ENCODE measurements at places on chromosomes 11 and 22.

DNA sequence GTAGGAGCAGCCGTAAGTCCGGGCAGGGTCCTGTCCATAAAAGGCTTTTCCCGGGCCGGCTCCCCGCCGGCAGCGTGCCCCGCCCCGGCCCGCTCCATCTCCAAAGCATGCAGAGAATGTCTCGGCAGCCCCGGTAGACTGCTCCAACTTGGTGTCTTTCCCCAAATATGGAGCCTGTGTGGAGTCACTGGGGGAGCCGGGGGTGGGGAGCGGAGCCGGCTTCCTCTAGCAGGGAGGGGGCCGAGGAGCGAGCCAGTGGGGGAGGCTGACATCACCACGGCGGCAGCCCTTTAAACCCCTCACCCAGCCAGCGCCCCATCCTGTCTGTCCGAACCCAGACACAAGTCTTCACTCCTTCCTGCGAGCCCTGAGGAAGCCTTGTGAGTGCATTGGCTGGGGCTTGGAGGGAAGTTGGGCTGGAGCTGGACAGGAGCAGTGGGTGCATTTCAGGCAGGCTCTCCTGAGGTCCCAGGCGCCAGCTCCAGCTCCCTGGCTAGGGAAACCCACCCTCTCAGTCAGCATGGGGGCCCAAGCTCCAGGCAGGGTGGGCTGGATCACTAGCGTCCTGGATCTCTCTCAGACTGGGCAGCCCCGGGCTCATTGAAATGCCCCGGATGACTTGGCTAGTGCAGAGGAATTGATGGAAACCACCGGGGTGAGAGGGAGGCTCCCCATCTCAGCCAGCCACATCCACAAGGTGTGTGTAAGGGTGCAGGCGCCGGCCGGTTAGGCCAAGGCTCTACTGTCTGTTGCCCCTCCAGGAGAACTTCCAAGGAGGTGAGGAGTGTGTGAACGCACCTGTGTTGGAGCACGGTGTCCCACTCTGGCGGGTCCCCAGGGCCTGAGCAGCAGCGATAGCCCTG is at the start of gene TAGLN:
Gene TAGLN (plus strand): TSS at position 318 of the 863 bp plus-strand sequence. CDS start 3,644 bp downstream, outside the sequence.
- no peak for DNase-seq

DNA sequence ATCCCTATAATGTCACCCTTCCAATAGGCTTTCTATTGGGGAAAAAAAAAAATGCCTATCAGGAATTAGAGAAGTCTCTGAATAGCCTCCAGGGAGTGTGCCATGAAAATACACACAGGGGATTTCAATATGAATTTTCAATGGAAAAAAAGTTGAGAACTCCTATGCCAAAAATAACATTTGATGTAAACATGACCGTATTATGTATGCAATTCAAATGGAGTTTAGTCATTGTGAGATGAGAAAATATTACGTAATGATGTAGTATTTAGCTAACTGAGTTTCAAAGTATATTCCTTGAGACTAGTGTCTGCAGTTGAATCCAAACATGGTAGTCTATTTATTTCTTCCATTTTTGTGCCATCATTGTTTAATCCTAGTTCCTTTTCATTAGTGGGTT is 182.3 kb downstream of the BLID start:
- DNase-seq = no peak

DNA sequence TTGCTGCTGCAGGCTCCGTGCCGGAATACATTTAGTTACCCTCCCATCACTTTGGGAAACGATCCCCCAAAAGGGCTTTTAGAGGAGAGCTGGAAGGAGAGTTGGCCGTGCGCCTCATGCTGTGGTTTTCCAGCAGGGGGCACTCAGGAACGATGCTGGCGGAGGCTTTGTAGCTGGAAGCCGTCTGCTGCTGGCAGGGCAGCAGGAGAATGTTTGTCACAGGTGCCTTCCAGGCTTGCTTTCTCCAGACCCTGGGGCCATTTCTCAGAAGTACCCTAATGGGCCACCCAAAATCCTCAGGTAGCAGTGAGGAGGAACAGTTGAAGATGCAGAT is 30.0 kb upstream of the CABP7 start:
- no peak for DNase-seq

DNA sequence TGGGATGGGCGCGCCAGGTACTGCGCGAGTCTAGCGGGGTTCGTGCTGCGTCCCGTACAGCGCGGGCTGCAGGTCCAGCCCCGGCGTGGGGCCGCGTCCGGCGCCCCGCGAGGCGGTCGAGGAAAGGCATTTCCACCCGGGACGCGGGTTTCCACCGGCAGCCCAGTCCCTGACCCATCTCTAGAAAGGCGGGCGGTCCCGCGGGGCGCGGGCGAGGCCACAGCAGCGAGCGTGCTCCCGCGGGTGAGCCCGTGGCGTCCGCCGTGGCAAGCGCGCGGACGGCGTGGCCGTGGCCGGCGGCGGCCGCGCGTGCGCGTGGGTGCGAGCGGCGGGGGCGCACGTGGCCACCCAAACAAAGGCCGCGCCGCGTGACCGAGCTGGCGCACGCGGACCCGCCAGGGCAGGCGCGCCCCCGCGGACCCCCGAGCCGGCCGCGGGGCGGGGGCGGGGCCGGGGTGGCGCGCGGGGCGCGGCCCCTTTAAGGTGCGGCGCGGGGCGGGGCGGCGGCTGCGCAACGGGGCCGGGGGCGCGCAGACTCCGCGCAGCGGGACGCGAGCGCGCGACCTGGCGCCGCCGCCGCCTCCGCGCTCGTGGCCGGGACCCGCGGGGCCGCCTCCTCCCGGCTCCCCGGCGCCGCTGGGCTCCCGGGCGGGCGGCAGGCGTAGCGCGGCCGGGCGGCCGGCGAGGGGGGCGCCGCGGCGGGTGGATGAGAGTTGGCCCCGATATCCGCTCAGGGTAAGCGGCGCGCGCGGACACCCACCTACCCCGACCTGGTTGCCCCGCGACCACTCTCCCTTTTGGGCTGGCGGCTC is 39.3 kb upstream of the CELSR1 start:
- peak; percentile 63 for DNase-seq

DNA sequence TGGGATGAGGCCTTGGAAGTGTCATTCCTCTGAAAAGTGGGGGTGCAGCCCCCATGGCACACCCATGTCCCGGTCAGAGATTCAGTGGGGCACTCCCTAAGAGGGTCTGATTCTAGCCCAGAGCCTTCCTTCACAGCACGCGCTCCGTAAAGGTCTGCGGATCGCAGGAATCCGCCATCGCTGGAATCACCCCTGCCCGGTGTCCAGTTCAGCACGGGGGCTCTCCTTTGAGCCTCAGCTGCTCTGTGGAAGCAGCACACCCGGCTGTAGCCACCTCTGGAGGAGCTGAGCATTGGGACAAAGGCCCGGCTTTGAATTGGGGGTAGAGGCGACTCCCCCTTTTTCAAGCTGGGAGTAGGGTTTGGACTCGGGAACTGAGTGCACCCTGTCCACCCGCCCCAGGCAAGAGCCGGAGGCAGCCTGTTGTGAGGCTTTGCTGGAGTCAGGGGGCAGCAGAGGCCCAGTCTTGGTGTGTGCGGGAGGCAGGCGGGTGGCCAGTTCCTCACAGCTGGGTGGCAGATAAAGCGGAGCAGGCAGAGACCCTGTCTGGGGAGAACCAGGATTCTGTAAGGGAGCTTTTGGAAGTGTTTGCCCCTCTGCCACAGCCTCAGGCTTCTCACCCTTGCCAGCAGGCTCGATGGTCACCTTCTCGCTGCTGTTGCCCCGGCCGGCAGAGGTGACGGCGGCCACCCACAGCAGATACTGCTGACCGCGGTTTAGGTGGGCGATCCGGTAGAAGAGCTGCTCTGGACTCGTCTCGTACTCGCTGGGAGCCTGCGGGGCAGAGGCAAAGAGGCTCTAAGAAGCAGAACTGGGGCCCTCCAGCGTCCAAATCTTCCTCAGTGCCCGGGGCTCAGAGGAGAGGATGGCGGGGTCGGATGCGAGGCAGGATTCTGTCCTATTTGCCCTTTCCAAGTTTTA is 115.9 kb downstream of the CEP164 start:
- no peak for DNase-seq

DNA sequence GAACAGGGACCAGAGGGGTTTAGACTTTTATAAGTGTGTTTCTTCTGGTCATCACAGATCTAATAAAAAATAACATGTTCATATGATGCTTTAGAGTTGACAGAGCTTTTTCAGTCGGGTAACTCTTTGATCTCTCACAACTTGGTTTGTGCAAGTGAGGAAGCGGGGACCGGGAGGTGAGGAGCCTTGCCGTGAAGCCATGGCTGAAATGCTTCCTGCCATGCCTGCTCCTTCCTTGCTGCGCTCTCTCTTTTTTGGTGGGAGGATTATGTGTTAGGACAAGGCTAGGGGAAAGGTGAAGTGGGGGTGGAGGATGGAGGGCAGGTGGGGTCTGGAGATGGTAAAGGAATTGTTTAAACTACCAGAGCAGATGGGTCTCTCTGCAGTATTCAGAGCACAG is 23.8 kb downstream of the TEAD1 start:
- no peak for DNase-seq

DNA sequence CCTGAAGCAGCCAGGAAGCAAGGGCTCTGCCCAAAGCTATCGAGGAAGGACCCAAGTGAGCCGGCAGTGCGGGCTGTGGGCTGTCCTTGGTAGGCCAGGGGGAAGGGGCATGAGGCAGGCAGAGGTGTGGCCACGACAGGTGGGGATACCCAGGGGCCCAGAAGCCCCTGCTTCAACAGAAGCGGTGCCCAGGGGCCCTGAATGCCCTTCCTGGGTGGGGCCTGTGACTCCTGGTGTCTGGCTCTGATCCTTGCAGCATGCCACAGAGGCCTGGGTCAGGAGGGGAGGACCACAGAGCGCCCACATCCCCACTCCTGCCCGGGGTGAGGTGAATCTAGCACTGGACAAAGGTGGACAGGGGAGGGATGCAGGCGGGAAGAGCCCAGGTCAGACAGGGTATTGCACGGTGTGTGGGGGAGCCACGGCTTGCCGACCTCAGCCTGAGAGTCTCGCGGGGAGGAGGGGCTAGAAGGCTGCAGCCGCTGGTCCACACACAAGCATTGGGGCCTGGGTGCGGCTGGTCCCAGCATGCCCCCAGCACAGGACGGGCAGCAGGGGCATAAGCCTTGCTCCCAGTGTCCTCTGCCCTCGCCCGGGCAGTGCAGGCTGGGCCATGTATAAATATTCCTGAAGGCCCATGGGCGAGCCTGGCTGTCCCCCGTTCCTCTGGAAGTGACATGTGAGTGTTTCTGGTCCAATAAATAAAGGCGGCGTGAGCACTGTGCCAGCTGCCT is 19.0 kb downstream of the MAFF start:
- DNase-seq = no peak

- DNase-seq = no peak
Measured at GRCh38 chr22:36253523-36254490, 874 bp downstream of the APOL1 start.

- no peak for DNase-seq
Measured at GRCh38 chr11:36306888-36307287, 10.8 kb downstream of the PRR5L start.

DNA sequence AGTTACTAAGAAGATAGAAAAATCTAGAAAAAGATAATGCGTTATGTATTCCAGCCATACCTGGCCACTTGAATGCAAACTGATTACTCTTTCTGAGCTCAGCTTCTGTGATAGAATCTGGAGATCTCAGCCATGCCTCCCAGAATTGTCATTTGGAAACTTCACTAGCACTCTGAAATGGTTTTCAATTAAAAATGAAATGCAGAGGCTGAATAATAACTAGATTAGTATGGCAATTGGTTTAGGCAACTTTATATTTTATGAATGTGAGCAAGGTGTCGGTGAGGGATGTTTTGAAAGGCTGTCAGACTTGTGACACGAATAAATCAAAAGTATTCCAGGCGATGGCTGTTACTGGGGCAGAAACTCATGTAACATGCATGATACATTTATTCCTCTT is 128.8 kb upstream of the SORL1-AS1 start:
- DNase-seq = no peak

DNA sequence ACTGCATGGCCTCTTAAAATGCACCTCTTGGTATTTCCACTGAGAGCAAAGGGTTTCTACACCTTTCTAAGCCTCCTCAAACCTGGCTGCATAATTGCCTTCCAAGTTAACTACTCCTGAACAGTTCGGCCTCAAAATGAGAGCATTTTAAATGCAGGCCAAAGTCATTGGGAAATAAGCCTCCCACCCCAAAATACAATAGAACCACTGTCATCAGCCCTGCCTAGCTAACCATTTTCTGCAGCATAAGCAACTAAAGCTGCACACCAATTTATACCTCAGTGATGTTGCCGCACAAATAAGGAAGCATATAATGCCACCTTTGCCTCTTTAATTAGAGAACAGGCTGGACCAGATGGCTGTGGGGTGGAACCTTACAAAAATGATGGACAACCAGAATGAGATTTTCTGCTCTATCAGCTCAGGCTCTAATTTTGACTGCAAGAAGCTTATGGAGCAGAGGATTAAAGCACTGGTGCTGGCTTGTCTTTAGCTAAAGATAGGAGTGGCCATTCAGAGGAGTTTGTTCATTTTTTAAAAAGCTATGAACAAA is 4.3 kb downstream of the TOB2 start:
- no peak for DNase-seq

DNA sequence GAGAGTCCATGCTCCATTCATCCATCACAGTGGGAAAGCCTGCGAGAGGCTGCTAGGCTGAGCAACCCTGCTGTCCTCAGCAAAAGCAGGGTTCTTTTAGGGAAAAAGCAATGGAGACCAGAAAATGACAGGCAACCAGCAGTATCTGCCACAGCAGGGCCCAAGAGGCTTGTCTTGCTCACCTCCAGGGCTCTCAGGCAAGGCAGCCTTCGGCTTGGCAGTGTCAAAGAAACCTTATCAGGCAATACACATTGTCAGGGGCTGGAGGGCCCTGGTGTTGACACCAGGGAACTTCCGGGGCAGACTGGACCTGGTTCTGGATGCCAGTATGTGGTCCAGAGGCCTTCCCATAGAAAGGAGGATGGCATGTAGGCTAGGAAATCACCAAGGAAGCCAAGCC is 10.2 kb upstream of the TLCD5 start:
- DNase-seq = no peak

DNA sequence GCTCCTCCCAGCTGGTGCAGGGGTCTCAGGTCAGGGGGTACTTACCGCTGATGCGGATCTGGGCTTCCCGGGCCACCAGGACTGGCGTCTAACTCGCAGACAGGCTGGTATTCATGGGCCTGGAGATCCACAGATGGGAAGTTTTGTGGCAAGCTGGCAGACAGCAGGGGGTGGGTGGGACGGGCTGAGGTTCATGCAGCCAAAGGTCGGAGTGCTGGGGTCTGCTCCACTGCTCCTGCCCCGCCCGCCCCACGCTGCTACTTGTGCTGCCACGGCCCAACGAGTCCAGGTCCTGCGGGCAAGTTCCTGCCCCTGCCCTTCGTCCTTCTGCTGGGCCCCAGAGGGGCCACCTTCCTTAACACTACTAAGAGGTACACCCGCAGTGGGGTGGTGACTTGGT is 3.1 kb downstream of the ACY3 start:
- no peak for DNase-seq

DNA sequence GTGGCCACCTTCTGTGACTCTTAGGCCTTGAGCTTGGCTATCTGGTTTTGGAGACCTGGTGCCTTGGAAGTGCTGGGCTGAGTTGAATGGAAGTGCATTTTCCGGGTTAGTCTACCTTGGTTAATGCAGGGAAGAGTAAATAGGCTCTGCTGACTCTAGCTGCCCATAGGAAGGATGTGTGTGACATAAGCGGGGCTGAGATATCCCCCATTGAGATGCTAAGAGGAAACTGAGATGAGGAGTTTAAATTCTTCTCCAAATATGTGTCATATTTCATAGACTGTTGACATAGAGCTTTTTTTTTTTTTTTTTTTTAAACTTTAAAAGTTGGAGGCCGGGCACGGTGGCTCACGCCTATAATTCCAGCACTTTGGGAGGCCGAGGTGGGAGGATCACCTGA is 30.8 kb downstream of the ZNRF3 start:
- DNase-seq = no peak

- DNase-seq = no peak
Measured at GRCh38 chr11:13145461-13145860, 132.1 kb upstream of the BMAL1 start.
